NCI-H1436 treated with DMSO at 0.1 percent for 48 hours (cell line): ENCODE measurements at places on chromosomes 6 and 20.

- DNase-seq: no peak
Measured at GRCh38 chr6:30849903-30850651, 34.2 kb upstream of the DDR1 start.

DNA sequence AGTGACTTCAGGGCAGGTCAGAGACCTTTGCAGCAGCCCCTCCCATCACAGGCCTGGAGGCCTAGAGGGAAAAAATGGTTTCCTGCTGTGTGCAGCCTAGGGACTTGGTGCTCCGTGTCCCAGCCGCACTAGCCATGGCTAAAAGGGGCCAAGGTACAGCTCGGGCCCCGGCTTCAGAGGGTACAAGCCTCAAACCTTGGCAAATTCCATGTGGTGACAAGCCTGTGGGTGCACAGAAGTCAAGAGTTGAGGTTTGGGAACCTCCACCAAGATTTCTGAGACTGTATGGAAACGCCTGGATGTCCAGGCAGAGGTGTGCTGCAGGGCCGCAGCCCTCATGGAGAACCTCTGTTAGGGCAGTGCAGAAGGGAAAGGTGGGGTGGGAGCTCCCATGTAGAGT is 34.0 kb downstream of the UBE3D start:
- DNase-seq: no peak

GRCh38 chr6:102848210-102848609 is 1454.7 kb downstream of the GRIK2 start:
- DNase-seq: no peak

DNA sequence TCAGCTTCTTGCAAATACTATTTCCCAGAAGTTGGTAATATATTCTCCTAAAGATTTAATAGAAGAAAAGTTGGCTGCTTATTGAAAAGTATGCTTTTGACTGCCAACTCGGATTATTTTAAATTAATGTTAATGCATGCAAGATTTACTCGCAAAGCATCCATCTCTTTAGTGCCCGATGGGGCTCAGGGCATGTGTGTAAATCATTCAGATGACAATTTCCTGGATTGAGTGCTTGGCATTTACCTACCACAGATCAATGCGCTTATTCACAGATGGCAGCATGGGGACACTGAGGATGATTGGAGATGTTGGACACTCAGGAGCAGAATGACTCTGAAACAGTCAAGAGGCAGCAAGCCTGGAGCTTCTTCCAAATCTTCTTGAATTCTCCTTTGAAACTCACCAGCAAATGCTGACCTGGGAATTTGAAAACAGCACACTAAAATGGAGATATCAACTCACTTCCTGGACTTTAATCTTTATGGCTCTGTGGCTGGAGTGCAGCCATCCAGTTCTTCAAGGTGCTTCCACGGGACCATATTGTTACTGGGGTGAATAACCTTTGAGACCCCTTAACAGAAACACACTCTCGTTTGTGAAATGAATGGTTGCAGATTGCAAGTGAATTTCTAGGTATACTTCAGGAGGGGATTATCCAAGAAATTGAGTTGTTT is 34.1 kb upstream of the TIAM2 start:
- no peak for DNase-seq

- DNase-seq: no peak
Measured at GRCh38 chr6:6545616-6546317, 42.8 kb upstream of the LY86 start.
